ENCODE measurements at places on chromosomes 2 and 18.

- no peak for DNase-seq
These were observed 198.2 kb downstream of the SEPTIN10 start for GRCh38 chr2:109415581-109416013.

DNA sequence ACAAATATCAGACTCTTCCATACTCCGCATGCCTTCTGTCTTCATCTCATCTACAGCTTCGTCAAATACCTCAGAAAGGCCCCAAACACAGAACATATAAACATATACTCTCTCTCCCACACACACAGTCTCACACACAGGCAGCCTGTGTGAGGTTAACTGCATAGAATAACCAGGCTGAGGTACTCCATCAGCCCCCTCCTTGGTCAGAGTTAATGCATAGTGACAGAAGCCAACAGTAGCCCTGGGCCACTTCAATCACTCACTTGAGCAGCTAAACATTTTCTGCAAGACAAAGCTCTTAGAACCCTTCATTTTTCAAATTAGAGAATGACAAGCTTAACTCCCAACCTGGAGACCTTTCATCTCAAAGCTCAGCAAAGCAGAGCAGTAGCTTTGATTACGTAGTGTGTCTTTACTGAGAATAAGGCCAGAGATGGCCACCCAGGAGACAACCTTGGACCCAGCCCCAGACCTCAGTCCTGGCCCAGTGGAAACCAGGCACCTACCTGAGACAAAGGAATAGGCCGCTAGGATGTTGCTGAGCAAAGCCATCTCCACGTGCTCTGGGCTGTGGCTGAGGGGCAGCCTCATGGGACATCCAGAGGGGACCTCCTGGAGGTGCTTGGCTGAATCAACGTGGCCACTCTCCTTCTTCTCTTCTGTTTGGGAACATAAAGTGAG is 43.0 kb downstream of the EVA1A start:
- no peak for DNase-seq

- DNase-seq, result no peak
These were observed 350.4 kb downstream of the TSN start for GRCh38 chr2:122105877-122106206.

DNA sequence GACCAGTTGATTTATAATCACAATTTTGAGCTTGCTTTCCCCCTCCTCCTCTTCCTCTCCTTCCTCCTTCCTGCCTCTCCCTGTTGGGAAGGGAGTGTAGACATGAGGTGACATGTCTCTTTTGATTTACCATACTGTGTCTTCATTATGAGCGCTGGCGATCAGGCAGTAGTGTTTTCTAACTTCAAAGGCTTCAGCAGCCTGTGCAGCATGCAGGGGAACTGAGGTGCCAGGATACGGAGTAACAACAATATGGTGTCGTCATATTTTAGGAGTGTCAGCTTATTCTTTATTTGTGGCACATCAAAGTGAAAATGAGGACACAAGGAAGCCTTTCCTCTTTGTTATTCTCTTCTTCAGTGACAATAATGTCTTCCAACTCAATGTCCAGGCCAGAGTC is 864.2 kb downstream of the SLC4A3 start:
- no peak for DNase-seq

DNA sequence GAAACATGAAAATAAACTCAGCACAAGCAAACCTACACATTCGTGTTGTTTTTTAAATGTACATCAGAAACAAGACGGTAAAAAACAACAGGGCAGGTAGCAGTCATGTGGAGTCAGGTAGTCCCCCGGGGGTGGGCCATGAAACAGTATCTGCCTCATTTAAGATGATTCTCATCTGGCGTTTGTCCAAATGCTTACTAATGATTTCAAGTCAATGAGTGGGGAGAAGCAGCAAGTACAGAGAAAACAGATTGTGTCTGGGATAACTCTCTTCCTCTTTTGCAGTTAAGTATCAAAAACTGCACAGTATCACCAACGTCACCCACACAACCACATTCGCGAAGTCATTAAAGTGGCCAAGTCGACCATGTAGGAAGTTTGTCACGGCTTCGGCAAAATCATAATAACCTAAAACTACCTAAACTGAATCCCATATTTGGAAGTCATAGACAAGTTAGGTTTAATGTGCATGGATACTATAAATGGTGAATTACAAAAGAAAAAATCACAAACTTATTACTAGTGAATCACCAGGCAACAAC is 1.3 kb downstream of the LAPTM4A start:
- DNase-seq, result no peak

GRCh38 chr2:33598561-33599174 is 431 bp downstream of the FAM98A start:
- DNase-seq, result peak; percentile 81
